ENCODE measurements at places on chromosomes 4 and X.
A peak's percentile ranks its signal among the peaks of the same experiment; 100 is the strongest.

DNA sequence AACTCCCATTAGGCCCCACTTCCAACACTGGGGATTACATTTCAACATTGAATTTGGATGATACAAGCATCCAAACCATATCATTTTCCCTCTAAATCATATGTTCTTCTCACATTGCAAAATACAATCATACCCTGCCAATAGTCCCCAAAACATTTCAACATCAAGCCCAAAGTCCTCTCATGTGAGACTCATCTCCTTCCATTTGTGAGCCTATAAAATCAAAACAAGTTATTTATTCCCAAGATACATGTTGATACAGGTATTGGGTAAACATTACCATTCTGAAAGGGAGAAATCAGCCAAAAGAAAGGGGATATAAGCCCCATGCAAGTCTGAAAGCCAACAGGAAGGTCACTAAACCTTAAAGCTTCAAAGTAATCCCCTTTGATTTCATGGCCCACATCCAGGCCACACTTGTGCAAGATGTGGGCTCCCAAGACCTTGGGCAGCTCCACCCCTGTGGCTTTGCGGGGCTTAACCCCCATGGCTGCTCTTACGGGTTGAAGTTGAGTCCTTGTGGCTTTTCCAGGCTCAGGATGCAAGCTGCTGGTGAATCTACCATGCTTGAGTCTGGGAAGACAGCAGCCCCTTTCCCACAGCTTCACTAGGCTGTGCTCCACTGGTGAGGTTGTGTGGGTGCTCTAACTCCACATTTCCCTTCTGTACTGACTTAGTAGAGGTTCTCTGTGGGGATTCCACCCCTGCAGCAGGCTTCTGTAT is 40.6 kb upstream of the SERTM2 start:
- DNase-seq: no peak

- DNase-seq: no peak
These were observed 151.2 kb upstream of the GATB start for GRCh38 chr4:151911970-151912369.

GRCh38 chr4:41880022-41880837 is 55.0 kb upstream of the TMEM33 start:
- no peak for DNase-seq

GRCh38 chr4:7153711-7154110 is 38.6 kb upstream of the SORCS2 start:
- DNase-seq: no peak

GRCh38 chrX:23845351-23845817 is 62.4 kb downstream of the APOO start:
- DNase-seq: no peak

DNA sequence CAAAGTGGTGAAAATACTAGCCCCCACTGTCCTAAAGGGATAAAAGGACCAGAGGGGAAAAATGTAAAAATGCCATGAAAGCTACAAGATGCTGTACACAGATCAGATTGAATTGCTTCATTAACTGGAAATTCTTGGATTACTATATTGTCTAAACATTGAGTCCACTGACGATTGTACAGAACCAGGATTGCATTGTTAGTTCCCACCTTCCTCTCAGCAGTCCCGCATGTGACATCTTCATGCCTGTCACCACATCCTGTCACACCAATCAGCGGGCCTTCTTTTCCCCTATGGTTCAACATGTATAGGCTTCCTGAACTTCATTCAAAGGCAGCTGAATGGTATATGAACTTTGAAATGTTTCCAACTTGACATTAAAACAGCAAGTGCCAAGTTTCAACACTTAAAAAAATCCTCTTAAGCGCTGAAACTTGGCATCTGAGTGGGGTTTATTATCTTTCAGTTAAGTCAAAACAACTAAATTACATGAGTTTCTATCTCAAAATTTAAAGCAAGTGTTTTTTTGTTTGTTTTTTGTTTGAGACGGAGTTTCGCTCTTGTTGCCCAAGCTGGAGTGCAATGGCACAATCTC is 24.6 kb downstream of the ZRSR2 start:
- no peak for DNase-seq

GRCh38 chr4:173652283-173652931 is 122.4 kb upstream of the HAND2 start:
- no peak for DNase-seq

GRCh38 chrX:39808471-39808917 is 289.3 kb downstream of the BCOR start:
- DNase-seq: no peak

DNA sequence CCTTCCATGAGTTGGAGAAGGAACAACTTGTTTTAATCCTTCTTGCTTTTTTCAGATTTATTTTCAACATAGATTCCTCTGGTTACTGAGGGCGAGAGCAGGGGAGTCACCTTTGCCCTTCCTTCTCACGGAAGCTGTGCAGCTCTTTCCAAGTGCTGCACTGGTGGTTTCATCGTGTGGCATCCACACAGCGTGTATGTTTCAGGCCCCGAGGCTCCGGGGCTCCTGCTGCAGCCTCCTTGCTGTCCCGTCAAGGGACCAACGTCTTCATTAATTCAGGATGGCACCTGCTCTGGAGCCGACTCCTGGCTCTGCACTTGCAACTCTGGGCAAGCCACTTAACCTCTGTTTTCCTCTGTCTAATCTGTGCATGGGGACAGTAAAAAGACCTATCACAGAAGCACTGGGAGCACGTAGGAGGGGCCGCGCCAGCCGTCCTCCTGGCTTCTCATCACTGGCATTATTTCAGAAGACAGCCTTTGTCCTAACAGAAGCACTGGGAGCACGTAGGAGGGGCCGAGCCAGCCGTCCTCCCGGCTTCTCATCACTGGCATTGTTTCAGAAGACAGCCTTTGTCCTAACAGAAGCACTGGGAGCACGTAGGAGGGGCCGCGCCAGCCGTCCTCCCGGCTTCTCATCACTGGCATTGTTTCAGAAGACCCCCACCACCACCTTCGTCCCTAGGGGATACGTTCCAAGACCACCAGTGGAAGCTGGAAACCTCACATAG is 117.8 kb upstream of the NKX1-1 start:
- DNase-seq: no peak

DNA sequence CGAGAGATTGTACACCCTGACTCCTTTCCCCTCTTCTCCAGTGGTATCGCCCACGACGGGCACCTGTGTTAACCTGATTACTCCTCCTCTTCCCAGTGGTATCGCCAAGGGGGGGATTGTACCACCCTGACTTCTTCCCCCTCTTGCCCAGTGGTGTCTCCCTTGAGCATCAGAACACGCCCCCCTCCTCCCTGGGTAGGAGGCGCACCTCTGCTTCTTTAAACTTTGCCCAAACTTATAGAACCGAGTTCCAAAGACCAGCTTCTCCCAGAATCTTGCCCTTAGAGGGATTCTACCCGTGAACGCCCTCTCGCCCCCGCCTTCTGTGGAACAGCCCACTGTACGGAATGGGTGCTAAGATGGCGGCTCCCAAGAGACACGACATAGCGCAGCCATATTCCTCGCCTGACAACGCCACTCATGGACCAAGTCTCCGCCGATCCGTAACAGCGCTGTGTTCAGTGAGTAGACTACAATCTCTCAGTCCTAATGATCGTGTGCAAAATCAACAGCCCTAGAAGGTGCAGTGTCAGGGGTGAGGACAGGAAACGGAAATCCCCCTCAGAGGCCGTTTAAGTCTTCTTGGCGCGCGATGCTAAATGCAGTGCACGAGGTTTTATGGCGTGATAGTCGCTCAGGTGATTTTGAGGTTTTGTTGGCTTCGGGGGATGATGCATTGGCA is 4.2 kb upstream of the ZNF157 start:
- DNase-seq: peak; percentile 71

DNA sequence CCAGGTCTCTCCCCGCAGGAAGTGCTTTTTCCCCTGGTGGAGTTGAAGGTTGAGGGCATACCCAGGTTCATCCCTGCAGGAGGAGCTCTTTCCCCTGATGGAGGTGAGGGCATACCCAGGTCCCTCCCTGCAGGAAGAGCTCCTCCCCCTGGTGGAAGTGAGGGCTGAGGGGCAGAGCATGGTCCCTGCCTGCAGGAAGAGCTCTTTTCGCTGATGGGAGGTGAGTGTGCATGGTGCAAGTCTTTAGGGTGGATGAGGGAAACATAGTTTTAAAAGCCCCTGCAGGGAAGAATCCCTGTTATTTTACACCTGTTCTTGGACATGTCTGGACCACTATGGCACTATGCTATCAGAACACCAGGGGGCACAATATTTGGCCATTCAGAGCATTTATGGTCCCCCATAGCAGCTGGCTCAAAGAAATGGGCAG is 43.7 kb upstream of the PUDP start:
- DNase-seq: no peak

DNA sequence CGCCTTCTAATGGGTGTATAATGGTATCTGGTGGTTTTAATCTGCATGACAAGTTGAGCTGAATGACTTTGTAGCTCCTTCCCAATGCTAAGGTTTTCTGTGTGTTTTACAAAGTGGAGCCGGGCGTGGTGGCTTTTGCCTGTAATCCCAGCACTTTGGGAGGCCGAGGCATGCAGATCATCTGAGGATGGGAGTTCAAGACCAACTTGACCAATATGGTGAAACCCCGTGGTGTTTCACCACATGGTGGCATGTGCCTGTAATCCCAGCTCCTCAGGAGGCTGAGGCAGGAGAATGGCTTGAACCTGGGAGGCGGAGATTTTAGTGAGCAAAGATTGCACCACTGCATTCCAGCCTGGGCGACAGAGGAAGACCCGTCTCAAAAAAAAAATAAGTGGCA is 28.9 kb downstream of the ARFIP1 start:
- DNase-seq: no peak

Measured in HEK293T (cell line).